Activated CD4-positive, alpha-beta T cell treated with anti-CD3 and anti-CD28 coated beads for 1 hour (primary cell): ENCODE measurements at places on chromosomes 5 and 9.

GRCh38 chr5:12624776-12625560 is 720.7 kb upstream of the CTNND2 start:
- DNase-seq, result no peak

DNA sequence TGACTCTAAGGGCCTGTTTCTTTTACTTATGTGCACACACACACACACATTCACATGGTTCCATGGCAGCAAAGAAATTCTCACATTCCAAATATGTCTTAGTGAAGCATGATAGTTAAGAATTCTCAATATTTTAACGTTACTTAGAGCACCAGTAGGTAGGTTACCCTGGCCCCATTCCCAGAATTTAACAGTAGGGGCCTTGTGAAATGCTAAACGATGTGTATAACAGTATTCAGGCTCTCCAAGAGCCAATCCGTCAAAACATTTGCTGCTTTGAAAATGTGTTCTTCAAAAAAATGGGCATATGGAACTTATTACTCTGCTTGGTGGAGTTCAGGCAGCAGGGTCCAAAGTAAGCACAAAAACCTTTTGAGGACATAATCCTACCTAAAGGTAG is 93.7 kb upstream of the DAB2 start:
- DNase-seq, result no peak

- DNase-seq, result no peak
Measured at GRCh38 chr5:17316970-17317459, 99.6 kb downstream of the BASP1 start.

DNA sequence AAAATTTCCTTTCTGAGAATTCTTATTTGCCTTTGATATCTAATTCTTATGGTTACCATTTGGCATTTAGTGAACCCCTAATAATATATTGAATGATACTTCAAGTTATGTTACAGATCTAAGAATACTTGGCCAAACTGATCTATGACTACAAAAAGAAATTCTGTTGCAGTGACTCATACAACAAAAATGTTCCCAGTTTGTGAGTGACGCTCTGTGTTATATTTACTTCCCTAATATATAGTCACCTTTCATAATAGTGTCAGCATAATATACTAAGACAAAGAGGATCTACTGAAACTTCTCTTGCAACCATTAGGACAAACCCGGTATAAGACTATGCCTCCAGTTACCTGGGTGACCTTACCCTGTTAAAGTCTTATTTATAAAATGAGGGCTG is 216.9 kb upstream of the TLX3 start:
- no peak for DNase-seq

DNA sequence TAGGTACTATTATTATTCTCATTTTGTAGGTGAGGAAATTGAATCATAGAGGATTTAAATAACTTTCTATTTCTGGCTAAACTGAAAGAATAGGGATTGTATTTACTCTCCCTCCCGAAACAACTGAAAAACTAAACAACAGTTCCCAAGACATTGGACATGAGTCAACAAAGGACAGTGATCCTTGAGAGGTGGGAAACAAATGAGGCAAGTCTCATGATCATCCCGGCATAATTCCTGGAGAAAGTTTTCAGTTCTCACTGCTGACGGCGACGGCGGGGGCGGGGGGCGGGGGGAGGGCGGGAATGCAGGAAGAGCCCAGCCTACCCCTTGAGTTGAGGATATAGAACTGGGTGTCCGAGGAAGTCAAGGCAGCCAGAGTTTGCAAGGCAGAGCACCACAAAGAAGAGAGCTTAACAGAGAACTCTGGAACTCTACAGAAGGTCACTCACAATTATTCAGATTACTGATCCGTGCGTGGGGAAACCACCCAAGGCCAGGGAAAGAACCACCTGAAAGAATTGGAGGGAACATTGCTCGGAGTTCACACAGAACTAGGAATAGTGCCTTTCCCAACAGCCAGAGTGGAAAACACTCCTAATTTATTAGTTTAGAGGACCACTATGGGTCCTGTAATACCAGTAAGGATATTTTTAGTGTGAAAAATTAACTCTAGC is 27.4 kb upstream of the WHRN start:
- no peak for DNase-seq

DNA sequence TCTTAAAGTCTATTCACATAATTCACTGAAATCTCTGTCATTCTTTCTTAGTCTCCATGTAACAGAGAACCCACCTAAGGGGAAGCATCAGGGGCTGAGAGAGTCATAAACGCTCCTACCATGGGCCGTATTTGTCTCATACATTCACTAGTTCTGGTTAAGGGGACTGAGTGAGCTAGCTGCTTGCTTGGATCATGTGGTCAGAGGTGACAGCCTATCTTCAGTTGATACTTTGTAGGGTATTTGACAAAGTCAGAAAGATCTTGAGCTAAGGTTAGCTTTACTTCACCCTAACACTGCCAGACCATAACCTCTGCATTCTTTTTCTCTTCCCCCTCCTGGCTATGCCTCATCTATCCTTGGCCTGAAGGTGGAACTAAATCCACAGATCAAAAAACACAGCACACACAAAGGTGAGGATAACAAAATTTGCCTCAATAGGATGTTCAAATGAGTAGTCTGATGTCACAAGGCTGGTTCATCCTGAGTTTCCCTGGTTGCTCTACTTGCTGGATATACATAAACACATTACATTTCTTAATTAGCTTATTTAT is 66.5 kb downstream of the MARCHF3 start:
- DNase-seq, result no peak

DNA sequence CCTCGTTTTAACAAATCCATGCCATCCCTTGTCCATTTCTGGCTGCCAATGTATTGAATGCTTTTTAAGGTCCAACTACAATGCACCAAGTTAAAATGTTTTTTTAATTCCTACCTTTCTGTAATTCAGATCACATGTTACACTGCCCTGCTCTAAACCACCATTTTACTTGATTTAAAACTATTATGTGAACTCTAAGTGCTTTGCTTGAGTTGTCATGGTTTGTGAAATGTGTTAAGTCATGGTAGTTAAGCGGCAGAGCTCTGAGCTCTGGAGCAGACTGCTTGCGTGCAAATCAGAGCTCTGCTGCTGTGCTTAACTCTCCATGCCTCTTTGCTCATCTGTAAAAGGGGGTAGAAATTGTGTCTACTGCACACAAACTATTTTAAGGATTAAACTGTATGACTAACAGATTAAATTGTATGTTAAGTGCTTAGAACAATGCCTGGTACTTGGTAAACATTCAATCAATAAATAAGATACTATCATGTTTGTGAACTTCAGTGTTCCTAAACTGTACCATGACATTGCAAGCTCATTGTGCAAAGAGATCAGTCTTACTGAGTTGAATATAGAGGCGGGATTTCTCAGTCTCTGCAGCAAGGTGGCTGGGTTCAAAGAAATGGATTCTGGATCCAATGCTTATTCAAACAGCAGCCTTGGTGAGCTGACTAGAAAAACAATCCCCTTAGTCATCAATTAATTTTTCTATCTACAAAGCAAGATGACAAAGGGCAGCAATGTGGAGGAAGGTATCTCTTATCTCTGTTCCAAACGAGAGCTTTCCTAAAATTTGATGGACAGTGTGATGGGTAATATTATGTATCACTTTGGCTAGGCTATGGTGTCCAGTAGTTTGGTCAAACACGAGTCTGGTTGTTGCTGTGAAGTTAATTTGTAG is 16.1 kb upstream of the CMBL start:
- DNase-seq, result no peak

DNA sequence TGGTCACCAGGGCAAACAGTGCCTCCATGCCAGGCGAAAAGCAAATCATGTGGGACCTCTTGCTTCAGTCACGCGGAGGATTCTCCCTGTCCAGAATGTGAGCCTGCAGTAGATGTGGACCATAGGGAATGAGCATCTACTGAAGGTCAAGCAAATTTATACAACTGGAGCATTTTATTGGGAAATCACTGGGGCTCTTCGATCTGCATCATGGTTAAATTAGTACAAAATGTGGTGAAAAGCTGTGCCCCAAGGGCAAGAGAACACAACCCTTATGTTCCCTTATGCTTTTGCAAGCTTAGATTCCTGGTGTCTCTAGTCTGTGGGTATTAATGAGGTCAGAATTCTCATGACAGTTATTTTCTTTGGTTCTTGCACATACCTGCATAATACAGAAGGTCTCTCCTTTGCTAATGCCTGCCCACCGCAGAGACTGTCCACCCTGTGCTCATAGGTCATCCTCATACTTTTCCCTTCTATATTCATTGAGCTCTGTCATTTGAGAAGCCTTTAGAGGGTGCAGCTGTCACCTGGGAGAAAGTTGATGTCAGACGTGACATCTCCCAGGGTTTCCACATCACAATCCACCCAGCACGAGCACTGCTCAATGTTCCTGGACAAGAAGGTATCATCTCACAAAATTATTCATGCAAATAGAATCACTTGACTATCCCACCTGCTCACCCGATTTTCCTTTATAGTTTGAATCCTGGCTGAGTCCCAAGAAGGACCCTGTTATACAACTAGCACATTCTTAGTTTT is 111.7 kb downstream of the NXNL2 start:
- no peak for DNase-seq

DNA sequence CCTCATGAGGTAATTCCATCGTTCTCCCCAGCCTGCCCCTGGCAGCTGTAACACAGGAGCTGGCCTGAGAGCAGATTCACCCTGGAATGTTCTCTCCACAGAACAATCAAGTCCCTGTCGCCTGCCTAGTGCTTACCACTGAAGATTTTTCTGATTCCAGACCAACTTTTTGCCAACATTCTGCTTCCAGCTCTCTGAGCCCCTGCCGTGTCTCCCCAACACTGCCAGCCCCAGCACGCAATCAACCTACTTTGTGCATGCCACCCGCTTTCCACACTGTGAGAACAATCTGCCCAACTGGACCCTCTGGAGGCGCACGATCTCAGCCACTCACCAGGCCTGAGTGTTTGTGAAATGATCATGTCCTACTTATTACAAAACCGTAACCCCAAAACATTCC is 62.6 kb downstream of the PSMB7 start:
- no peak for DNase-seq

DNA sequence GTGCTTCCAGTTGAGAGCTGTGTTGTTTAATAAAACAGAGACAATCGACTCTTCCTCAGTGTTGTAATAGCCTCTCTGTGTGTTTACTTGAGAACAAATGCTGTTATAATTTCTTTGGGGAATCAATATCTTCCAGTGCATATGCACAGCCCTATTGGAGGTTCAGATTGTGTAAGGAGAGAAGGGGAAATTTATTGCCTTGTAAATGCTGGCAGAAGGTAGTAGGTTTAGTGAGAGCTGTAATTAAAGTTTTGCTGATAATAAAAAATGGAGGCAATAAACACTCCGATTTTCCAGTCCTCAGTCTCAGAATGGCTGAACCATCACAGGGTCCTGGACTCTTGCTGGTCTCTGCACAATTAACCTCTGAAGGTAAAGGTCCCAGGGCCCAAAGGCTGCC is 128.3 kb downstream of the C5orf15 start:
- no peak for DNase-seq

GRCh38 chr5:73180566-73180965 is 7.6 kb downstream of the TMEM174 start:
- DNase-seq, result no peak

- DNase-seq, result no peak
Measured at GRCh38 chr5:6753851-6754250, 40.6 kb downstream of the TENT4A start.

DNA sequence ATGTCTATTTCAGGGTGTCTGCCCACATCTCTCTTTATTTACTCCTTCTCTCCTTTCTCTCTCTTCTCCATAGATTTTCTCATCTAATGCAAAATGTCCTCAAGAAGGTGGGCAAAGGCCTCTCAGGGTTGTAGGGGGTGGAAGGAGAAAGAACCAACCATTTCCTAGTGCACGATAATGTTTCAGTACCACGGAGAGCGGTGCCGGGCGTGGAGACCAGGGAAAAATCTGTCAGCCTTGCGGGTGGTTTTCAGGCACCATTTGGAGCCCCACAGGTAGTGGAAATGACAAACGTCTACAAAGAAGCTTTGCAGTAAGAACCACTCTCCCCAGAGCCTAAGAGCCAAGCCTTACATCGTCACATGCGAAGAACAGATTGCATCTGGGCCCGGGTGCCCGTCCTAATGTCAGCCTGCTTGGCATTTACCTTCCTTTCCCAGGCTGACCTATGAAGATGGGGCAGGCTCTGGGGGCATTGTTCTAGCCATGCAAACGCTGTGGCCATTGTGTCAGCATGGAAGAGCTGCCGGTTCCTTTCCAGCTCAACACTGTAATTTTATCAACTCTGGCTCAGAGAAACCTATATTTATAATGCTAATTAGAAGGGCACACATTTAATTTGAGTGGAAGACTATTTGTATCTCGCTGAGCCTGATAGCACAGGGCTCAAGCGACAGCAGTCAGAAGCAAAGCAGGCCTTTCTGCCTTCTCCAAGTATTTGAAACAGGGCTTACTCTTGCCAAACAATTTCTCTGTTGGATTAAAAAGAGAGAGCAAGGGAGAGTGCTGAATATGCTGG is 430.1 kb upstream of the WWC1 start:
- DNase-seq, result no peak

DNA sequence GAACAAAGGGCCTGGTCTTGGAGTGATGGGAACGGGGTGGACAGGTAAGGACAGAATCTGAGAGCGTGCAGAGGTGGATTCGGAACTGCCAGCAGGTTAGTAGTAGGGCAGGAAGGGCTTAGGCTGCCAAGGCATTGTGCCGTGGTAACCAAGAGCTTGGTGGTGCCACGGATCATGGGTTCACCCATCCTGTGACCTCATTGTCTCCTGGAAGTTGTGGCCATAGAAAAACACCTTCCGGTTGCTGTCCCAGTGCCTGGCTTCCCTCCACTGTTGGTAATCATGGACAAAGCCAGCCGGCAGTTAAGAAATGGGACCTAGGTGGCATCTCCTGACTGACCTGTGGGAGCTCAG is 42.5 kb upstream of the CFAP157 start:
- DNase-seq, result no peak
